ENCODE measurements at places on chromosomes 6 and 20. TPM values are rescaled to one million over a fixed set of nuclear protein-coding genes. Genes with fewer than 3 reads are reported as not detected.

DNA sequence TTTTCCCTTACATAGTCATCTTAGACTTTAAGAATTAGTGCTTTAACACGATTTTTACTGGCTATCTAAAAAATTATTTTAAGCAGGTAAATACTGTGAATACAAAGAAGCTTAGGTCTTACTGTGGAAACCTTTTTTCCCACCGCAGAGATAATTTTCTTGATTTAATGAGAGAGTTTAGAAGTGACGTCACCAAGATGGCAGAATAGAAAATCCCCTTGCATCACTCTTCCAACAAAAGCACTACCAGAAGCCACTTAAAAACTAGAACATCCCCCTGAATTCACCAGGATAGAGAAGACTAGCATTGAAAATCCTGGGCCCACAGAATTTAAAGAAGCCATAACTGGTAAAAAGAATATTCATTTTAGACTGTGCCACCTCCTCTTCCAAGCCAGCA is 375.4 kb upstream of the PTCHD4 start:
- DNase-seq: no peak

- DNase-seq: no peak
Observed at GRCh38 chr6:52135217-52135616, 47.8 kb upstream of the PKHD1 start.

GRCh38 chr6:125587666-125588632 is 161.5 kb upstream of the HEY2 start:
- no peak for DNase-seq

GRCh38 chr6:33298773-33299236 is at the start of gene RGL2:
RGL2 (minus strand) TSS chr6:33298942; CDS start chr6:33298610, 332 bp downstream.
- peak; percentile 95 for DNase-seq

GRCh38 chr6:39553029-39553428 is 172.2 kb downstream of the KIF6 start:
- no peak for DNase-seq

DNA sequence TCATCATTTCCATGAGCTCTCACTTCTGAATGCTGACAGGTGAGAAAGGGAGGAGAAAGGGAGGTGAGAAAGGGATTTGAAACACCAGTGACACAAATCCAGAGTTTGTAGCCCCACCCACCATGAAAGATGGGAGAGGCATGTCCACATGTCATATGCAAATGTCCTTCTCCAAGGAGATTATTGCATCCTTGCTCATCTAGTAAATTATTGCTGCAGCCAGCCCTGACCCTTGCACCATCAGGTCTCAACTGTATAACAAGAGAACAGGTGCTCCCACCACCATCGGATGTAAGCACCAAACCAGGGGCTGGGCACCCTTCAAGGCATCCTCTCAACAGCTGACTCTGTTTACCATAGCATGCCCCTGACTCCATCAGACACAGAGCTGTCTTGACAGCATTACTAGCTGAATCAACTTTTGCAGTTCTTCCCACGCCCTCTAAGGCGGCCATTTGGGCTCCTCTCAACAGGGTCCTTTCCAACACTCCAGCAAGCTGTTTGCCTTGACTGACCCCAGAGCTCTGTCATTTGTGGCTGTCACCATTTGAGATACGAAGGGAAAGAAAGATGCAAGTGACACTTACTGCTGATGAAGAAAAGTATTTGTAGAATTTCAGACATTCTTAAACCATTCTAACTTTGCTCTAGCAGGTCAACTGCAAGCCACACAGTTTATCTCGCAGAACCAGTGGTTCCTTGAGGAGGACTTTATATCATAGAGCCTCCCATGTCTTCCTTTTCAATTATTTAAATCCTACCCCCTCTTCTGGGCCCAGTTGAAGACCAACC is 14.2 kb downstream of the GFOD1 start:
- no peak for DNase-seq

DNA sequence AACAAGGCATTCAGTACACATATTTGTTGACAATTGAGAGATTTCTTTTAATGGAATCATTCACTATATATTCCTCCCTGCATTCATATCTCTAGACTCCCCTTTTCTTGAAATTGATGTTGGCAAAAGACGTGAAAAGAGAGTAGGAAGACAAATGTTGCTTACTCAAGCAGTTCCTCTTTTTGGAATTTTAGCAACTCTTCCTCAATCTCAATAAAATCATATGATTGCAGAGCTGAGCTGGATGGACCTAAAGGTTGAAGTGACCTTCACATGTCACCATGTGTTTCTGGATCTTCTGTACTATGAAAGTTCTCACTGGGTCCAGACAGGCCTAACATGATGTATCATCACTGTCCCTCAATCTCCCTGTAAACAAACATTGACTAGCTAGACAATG is 18.6 kb downstream of the ADGRF1 start:
- DNase-seq: no peak

DNA sequence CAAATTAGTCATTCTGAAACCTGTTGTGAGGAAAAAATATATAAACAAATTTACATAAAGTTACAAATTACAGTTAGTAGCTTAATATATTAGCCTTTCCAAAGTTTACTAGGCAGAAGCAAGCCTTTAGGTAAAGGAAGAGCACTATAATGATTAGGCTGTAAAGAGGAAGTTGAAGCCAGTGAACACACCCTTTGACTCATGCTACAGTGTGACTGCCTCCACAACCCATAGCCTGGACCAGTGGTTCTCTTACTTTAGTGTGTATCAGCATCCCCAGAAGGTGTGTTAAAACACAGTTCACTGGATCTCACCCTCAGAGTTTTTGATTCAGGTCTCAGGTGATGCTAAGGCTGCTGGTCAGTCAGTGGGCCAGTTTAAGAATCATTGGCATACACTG is 91.4 kb upstream of the DEFB112 start:
- no peak for DNase-seq

- no peak for DNase-seq
Observed at GRCh38 chr6:54878718-54879117, 32.1 kb downstream of the FAM83B start.

- DNase-seq: no peak
Observed at GRCh38 chr20:58868795-58869194, 16.3 kb downstream of the GNAS start.

GRCh38 chr20:3238616-3239025 is 369 bp downstream of the SLC4A11 start:
- DNase-seq: peak; percentile 88

DNA sequence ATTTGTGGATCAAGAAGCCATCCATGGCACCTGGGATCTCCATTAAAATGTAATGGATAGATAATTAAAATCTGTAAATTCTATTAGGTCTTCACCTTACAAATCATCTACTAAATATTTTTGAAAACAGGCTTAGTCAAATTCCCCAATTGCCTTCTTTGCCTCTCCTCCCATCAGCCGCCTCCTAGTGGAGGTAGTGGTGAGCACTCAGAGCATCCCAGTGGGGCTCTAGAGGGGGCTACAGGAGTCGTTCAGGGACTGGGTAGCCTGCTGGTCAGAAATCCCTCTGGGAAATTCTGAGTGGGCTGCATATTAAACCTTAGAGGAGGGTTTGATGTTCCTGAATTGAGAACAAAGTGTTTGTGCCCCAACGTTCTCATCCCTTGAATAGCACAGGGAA is 20.8 kb upstream of the PAX1 start:
- DNase-seq: no peak

DNA sequence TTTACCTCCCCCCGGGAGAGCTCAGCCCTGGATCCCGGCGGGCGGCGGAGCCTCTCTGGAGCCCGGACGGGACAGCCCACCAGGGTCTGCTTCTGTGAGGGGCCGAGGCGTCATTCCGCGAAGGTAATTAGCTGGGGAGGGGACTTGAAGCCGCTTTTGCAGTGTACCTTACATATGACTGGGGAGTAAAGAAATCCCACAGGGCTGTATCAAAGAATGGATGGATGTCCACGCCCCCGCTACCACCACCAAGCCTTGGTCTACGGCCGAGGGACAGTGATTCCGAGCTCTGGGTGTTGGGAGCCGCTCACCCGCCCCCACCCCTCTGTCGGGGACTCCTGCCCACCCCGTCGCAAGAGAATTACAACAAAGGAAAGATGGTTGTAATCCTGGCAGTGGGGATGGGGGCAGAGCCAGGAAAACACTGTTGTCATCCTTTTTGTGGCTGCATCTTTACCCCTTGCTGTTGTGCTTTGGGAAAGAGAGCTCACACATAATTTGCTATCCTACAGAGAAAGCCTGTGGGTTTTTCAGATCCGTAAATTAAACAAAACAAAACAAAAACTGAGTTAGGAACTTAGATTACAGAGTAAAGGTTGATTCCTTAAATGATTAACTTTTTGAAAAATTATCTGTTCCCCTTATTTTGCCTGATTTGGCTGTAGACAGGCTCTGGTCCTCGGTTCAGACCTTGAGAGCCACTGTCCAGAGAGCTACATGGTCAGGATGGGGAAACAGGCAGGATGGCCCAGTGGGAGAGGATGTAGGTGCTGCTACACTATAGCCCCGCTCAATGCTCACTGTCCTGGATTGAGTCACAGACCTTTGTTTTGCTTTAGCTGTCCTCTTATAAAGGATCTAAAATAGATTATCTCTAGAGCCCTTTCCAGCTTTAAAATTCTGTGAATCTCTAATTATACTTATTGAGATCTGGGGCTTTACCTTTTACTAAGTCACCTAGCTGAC is 997 bp upstream of the FBXO30 start:
- DNase-seq: peak; percentile 87

- DNase-seq: no peak
Observed at GRCh38 chr6:2507016-2507415, 243.7 kb downstream of the MYLK4 start.

- no peak for DNase-seq
Observed at GRCh38 chr20:60228255-60228654, 270.0 kb downstream of the CDH26 start.

DNA sequence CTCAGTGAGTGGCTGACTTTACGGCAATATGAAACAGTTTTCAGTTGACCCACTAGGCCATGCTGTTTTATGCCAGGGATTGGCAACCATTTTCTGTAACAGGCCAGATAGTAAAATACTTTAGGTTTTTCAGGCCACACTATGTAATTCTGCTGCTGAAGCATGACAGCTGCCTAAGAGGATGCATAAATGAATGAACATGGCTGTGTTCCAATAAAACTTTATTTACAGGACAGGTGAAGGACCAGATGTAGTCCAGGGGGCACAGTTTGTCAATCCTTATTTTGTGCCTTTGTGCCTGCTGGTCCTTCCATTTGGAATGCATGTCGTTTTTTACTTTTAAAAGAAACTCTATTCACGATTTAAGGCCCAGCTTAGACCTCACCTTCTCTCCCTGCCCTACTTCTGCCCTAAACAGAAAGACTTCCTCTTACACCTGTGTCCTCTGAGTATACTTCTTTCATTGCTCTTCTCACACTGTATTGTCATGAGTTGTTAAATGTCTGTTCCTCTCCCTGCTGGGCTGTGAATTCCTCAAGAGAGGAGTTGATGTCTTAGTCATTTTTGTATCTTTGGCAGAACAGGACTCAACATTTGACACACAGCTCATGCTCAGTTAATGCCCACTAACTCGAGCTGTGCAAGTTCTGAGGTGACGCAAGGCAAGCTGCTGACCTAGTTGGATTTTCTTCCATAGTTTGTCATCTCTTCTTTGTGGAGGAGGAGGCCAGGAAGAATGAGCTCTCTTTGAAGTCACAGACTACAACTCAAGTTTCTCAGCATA is 90.1 kb upstream of the MAP7 start:
- peak; percentile 38 for DNase-seq

- peak; percentile 96 for DNase-seq
Observed at GRCh38 chr6:43129434-43130194, 41.5 kb upstream of the SRF start.

DNA sequence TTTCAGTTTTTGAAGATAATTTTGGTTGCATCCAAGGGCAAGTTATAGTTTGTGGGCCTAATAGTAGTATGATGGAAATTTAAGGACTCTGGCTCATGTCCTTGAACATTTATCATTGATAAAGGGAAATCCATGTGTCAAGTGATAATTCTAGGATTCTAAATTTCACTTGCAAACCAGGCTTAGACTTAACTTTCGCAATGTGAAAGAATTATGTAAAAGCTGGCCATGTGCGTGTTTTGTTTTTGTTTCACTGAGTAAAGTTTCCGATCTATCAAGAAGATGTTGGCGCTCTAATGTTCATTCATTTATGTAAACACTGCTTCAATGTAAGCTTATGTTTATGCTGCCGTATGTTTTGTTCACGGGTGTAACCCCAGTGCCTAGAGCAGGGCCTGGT is 302.0 kb downstream of the SOX4 start:
- no peak for DNase-seq

GRCh38 chr6:149176971-149177667 is 140.4 kb upstream of the TAB2 start:
- DNase-seq: no peak

- DNase-seq: no peak
Observed at GRCh38 chr6:110492584-110492983, 16.2 kb upstream of the SLC22A16 start.

GRCh38 chr6:117130125-117130524 is 135.2 kb upstream of the VGLL2 start:
- DNase-seq: no peak

GRCh38 chr6:125810445-125810844 is 19.7 kb downstream of the NCOA7 start:
- DNase-seq: no peak

- DNase-seq: peak; percentile 86
Observed at GRCh38 chr6:15351631-15352030, 105.8 kb downstream of the JARID2 start.

- peak; percentile 66 for DNase-seq
Observed at GRCh38 chr20:32999603-33000250, 4.5 kb downstream of the SUN5 start.

- DNase-seq: peak; percentile 47
Observed at GRCh38 chr20:40953856-40954255, 74.8 kb upstream of the TOP1 start.

The TUBB gene
- total RNA-seq: 509 TPM

The FOXS1 gene
- 0.36 TPM for total RNA-seq

The CST5 gene
- total RNA-seq: not detected

The VSX1 gene
- not detected for total RNA-seq

The SEC23B gene
- total RNA-seq: 30.8 TPM

The PRND gene
- total RNA-seq: not detected

The MUC21 gene
- total RNA-seq: not detected

The RNF217 gene
- total RNA-seq: 22.8 TPM
